ENCODE measurements at places on chromosomes 5 and 9.

DNA sequence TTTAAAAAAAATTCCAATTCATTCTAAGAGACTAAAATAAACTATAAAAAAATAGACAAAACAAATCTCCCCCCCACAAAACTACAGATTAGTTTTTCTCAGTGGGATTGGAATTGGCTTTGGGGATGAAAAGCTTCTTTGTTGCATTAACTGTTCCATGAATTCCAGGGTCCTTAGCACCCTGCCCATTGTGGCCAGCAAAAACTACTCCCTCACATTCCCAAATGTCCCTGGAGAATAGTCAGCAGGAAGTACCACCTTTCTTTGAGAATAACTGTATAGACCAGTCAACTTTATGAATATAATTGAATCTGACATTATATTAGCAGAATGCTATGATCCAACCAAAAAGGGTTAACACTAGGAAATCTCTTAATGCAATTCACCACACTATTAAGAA is 147.9 kb downstream of the LPAR1 start:
- DNase-seq, result no peak

GRCh38 chr9:129177443-129177790 is 644 bp downstream of the IER5L start:
- no peak for DNase-seq

- DNase-seq, result no peak
Measured at GRCh38 chr5:17190242-17190778, 27.1 kb upstream of the BASP1 start.

GRCh38 chr9:130054820-130055219 is 1.1 kb downstream of the GPR107 start:
- DNase-seq, result no peak

DNA sequence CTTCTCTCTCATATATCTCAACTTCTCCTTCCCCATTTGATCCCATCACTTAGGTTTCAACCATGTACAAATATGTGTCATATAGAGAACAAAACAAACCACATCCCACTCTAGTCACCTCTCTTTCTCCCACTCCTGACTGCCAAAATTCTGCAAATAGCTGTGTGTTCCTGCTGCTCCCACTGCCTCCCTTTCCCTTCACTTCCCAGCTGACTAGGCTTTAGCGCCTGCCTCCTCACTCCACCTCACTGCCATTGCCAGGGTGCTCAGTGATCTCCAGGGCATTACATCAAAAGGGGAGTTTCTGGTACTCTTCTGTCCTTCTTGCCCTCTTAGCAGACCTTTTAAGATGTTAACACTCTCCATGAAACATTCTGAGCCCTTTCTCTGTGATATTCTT is 675.4 kb upstream of the DMAC1 start:
- DNase-seq, result no peak

GRCh38 chr5:124662181-124662781 is 84.2 kb downstream of the ZNF608 start:
- DNase-seq, result no peak

DNA sequence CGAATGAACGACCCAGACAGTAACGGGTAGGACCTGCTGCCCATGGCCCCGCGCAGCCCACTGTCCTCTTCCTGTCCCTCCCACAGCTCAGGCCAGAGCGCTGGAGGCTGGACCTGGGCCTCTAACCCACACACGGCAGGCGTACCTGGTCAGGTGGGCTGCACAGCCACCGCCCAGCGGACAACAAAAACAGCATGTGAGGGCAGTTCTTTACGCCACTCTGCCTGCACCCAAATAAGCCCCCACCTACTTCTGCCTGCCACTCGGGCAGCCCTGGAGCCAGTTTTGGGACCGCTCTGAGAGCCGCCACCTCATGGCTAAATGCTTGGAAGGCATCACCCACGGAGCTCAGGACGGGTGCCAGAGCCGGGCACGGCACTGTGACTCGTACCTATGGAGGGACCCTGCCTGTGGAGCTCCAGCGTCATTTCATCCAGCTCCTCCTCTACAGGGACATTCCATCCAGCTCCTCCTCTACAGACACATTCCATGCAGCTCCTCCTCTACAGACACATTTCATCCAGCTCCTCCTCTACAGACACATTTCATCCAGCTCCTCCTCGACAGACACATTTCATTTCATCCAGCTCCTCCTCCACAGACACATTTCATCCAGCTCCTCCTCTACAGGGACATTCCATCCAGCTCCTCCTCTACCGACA is 18.9 kb downstream of the CLPTM1L start:
- DNase-seq, result no peak

DNA sequence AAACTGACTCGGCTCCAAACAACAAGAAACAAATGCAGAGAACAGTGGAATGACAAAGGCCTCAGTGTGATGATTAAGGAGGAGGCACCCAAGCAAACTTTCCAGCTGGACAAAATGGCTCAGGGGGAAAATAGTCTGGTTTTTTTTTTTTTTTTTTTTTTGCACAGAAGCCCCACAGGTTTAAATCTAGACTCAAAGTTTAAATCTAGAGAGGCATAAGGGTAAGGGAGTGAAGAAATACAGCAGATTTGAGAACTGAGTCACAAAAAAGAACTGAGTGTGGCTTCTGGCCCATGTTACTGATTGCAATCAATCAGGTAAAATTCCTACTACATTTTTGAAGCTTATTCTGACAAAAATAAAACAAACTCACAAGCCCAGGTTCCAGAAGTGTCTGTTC is 12.3 kb downstream of the BOD1 start:
- no peak for DNase-seq

GRCh38 chr9:110116543-110116885 is 91.4 kb downstream of the C9orf152 start:
- DNase-seq, result no peak

GRCh38 chr9:36932198-36932597 is 101.9 kb downstream of the PAX5 start:
- DNase-seq, result no peak

- DNase-seq, result no peak
Measured at GRCh38 chr5:61215996-61216395, 53.7 kb upstream of the SMIM15 start.

- no peak for DNase-seq
Measured at GRCh38 chr9:93090091-93090655, 5.8 kb upstream of the CARD19 start.

GRCh38 chr5:2538169-2538568 is 213.3 kb downstream of the IRX2 start:
- DNase-seq, result no peak

GRCh38 chr5:84688566-84688965 is 303.9 kb upstream of the EDIL3 start:
- no peak for DNase-seq

DNA sequence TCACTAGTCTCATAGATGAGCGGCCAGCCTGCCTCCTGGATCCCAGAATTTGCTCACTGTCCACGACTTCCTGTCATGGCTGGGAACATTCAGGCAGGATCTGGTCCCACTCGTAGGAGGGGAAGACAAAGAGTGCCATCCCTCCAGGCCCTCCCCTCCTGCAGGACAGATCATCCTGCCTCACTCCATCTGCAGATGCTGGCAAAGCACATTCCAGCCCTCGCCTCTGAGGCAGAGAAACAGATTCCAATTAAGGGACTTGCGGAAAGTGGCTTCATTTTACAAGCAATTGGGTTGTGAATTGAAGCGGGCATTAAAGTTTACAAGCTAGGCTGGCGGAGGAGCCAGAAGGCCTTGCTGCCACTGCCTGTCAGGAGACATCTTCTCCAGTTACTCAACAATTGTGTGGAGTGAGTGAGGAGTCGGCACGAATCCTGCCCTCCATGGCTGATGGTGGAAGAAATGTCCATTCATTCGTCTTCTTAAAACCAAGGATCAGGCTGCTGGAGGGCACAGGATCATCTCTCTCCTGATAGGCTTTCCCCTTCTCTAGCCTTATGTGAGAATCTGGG is 41.8 kb upstream of the KCNMB1 start:
- DNase-seq, result no peak

DNA sequence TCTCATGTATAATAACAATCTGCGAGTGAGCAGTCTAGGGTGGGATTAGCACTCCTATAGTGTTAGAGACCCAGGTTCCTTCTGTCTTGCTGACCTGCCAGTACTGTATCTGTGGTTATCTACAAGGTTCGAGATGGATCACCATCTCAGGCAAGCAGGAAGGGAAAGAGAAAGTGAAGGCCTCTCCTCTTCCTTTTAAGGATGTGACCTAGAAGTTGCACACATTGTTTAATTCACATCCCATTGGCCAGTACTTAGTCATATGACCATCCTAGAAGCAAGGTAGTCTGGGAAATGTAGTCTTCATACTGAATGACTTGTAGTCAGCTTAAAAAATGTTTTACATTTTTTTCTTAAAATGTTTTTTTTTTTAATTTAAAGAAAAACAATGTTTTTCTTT is 168.6 kb downstream of the CARTPT start:
- no peak for DNase-seq

GRCh38 chr9:134807716-134808446 is 72.7 kb upstream of the FCN2 start:
- no peak for DNase-seq

DNA sequence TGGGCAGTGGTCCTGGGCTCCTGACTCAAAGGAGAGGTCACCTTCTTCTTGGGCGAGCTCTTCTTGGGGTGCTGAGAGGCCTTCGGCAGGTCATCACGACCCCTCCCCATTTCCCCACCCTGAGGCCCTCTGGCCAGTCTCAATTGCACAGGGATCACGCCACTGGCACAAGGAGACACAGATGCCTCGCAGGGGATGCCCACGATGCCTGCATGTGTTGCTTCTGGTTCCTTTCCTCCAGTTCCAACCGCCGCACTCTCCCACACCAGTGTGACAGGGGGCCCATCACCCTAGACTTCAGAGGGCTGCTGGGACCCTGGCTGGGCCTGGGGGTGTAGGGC is 1.3 kb downstream of the CEL start:
- DNase-seq, result no peak

GRCh38 chr5:52725065-52725746 is 62.5 kb upstream of the ITGA1 start:
- no peak for DNase-seq

DNA sequence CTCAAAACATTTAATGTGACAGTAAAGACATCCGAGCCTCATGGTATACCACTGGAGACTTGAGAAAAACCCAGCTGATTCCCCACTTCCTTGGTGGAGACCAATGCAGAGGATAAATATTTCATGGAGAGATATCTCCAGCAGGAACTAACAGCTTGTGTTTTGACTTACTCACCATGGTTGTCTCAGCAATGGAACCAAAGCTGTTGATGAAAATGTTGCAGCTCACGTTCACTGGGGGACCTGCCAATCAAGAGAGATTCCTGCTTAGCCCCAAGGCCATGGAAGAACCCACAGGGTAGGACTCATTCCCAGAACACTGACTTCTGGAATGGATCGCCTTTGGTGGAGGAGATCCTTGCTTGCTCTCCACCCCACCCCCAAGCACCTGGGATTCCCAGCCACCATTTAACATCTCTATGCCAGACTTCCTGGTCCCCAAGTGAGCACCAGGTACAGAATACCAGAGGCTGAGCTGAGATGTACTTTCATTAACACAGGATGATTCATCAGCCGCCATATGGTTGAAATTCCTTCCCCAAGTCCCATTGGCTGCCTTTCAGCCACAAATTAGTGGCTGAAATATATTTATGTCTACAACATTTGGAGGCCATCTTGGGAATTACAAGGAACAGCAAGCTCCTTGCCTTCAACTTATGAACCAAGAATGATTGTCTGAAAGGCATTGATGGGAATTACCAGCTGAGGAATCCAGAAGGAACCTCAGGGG is 37.9 kb downstream of the GLRA1 start:
- no peak for DNase-seq

DNA sequence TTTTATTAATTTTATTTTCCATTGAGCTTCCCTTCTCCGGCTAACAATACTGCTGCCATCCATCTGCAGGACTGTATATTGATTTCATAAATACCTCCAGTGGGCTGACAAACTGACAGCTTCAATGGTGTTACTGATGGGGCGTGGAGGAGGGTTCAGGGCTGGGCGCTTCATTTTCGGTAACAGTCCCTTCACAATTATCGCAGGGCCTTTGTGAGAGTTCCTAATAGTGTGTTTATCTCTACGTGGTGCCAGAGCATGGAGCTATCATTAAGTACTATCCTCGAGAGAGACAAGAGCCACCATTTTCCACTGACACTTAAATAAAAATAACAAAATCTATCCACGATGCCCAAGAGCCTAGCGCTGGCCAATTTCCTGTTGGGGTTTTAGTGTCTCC is 307.0 kb upstream of the PANK3 start:
- DNase-seq, result no peak

DNA sequence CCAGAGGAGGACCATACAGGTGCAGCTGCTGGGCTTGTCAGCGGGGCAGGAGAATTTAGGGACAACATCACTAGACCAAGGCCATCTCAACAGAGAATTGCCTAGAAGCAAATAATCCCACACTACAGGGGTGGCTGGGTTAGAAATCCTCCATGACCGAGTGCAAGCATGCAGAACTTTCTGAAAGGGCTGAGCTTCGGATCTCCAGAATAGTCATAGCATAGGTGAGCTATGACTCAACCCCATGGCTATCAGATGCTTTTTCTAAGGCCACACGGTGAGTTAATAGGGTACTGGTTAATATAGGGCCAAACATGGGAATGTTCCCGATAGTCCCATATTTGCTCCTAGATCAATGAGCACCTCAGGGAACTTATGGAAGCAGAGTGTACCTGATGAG is 4.2 kb downstream of the KCNIP1 start:
- DNase-seq, result no peak

DNA sequence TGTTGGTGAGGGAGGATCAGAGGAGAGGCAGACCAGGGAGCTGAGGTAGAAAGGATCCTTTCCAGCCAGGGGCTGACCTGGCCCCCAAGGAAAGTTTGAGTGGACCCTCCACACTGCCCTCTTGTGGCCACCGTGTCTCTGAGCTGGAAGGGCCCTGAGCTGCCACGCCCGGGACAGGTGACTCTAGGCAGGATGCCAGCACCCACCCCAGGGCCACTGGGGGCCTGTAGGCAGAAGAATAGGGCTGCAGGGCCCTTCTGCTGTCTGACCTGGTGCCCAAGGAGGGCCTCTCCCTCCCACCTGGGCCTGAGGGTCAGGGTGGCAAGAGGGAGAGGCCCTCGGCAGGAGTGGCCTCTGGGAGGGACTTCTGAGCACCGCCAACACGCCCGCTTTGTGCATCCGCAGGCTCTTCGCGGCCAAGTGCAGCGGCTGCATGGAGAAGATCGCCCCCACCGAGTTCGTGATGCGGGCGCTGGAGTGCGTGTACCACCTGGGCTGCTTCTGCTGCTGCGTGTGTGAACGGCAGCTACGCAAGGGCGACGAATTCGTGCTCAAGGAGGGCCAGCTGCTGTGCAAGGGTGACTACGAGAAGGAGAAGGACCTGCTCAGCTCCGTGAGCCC is 76.8 kb downstream of the LMX1B start:
- DNase-seq, result no peak

- DNase-seq, result no peak
Measured at GRCh38 chr5:96855031-96855872, 21.0 kb upstream of the ERAP2 start.

Data from activated CD8-positive, alpha-beta memory T cell treated with anti-CD3 and anti-CD28 coated beads for 48 hours (primary cell).